Amygdala (tissue), 56 donors: ENCODE measurements at places on chromosomes 16 and 17.

- DNase-seq: no peak
These were observed 1.6 kb downstream of the CTCF start for GRCh38 chr16:67563708-67564468.

GRCh38 chr17:56751145-56751738, 82.5 kb downstream of the C17orf67 start:
- DNase-seq: no peak

DNA sequence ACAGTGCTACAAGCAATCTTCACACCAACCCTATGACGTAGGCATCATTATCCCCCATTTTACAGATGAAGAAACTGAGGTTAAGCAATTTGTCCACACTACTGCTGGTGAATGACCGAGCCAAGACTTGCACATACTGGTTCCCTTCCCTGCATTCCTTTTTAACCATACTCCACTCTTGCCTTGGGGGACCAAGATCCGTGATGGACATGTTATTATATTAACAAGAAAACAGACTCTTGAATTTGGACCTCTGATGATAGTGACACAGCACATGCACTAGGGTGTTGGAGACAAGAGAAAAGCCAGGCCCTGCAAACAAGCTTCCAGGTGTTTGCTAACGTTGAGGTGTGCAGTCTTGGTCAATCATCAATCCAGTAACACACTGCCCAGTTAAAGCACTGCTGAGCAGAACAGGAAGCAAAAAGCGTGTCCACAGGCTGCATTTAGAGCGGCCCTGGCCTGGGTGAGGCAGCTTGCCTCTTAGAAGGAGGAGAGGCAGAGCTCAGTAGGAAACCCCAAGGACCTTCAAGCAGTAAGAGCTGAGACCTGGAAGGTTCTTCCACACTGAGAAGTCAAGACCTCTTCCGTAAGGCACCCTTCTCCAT, 36.7 kb downstream of the HNF1B start:
- no peak for DNase-seq

DNA sequence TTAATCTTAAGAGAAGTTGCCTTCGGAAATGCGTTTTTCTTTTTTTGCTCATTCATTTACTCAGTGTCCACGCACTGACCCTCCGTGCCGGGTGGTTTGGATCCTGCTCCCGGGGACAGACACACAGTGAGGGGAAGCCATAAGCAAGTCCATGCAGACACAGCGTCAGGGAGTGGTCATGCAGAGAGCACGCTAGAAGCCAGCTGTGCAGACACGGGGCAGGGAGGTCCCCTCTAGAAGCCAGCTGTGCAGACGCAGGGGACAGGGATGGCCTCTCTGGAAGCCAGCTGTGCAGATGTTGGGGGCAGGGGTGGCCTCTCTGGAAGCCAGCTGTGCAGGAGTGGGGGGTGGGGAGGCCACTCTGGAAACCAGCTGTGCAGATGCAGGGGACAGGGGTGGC, 4.8 kb downstream of the GAA start:
- no peak for DNase-seq

DNA sequence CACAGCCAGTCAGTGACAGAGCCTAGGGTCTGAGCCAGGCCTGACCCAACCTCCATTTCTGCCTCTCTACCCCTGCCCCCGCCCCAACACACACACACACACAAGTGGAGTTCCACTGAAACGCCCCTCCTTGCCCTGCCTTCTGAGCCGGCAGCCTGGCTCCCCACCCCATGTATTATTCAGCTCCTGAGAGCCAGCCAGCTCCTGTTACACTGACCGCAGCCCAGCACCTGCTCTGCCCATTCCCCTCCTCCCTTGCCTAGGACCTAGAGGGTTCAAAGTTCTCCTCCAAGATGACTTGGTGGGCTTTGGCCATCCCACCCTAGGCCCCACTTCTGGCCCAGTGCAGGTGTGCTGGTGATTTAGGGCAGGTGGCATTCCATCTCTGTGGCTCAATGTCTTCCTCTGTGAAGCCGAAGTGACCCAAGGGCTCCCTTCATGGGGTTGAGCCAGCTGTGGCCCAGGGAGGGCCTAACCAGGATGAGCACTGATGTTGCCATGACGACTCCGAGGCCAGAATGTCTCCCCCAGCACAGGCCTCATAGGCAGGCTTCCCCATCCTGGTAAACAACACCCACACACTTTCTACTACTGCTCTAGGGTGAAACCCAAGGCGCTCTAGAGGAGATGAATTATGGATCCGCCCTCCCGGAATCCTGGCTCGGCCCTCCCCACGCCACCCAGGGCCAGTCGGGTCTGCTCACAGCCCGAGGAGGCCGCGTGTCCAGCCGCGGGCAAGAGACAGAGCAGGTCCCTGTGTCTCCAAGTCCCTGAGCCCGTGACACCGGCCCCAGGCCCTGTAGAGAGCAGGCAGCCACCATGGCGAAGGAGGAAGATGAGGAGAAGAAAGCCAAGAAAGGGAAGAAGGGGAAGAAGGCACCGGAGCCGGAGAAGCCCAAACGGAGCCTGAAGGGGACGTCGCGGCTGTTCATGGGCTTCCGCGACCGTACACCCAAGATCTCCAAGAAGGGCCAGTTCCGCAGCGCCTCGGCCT, 9.7 kb downstream of the MYO15A start:
- no peak for DNase-seq

DNA sequence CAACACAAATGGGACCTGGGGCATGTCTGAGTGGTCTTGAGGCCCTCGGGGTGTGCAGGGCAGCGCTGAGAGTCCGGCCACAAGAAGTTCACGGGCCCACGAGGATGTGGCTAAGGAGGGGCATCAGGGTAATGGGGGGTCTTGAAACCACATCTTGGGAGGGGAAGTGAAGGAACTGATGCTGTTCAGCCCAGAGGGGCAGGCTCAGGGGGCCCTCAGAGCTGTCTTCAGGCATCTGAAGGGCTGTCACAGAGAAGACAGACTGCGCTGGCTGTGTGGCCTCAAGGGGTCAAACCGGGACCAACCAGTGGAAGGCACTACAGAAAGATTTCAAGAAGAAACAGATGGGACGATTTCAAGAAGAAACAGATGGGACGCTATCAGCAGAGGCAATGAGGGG, 45.1 kb downstream of the ZNF423 start:
- no peak for DNase-seq

DNA sequence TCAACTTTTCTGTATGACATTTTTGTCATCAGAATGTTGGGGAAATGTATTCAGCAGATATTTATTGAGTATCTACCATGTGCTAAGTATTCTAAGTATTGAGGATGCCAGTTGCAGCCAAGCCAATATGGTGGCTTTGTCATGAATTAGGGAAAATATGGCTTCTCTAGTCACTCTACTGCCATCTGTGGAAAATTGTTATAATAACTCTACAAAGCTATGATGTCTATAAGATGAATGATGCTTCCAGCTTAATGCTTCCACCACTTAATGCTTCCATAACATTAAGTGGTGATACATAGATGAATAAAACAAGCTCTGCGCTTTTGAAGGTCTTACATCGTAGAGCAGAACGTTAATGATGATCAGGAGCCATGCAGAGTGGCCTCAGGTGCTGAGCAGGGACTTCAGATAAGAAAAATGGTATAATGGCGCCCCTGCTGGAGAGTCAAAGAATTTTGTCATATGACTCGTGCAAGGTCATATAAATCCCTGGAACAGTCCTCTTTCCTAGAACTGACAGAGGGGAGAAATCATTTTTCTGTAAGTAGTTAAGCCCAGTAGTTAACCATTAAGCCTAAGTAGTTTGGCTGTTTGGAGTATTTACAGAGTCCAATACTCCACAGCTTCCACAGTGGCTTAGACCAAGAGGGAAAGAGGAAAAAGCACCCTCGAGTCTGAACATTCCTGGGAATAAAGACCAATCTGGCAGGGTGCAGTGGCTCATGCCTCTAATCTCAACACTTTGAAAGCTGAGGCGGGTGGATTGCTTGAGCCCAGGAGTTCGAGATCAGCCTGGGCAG, 2.7 kb upstream of the TMIGD1 start:
- no peak for DNase-seq

DNA sequence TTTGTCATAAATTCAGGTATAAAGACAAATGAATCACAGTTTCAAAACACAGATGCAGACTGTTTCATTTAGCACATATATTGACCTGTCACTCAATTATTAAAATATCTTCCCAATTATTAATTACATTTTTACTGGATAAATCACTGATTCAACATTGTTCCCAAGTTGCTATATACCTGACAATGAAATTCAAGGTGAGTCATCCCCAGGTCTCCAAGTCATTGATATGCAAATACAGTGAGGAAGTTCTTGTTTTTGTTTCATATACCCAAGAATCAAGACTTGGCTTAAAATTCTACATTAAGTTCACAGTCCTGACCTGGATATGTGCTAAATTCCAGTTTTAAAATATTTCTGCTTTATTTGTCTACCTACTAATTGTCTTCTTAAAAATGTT, 599.3 kb upstream of the PSMD7 start:
- no peak for DNase-seq

DNA sequence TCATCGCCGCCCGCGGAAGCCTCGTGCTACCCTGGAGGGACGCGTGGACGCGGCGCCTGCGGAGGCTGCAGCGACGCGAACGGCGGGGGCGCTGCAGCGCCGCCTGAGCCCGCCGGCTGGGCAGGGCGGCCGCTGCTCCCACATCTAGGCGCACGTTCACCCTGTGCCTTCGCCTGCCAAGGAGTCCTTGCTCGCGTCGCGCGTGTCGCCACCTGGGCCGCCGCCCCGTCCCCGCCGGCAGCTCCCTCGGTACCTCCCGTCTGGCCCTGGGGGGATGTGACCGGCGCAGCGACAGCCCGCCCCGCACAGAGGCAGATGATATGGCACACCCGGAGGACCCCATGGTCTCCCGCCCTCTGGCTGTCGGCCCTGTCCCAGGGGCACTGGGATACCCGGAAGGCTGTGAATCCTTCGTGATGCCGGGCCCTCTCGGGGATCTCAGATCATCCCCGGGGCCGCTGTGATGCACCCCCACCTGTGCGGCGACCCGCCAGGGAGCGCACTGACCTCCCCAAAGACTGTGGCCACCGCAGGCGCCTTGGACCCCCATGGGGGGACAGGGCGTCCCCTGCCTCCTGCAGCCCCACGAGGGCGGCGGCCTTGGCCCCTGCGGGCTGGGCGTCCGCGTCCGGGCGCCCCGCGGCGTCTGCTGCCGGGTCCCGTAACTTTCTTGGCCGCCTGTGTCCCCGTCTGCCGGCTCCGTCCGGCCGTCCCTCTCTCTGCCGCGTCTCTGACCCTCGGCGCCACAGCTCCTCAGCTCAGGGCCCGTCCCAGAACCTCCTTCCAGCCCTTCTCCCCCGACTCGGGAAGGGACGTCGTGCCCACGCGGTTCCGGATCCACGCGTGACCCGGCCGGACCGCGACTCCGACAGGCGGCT, 689 bp upstream of the TBC1D24 start:
- DNase-seq: peak; percentile 32

DNA sequence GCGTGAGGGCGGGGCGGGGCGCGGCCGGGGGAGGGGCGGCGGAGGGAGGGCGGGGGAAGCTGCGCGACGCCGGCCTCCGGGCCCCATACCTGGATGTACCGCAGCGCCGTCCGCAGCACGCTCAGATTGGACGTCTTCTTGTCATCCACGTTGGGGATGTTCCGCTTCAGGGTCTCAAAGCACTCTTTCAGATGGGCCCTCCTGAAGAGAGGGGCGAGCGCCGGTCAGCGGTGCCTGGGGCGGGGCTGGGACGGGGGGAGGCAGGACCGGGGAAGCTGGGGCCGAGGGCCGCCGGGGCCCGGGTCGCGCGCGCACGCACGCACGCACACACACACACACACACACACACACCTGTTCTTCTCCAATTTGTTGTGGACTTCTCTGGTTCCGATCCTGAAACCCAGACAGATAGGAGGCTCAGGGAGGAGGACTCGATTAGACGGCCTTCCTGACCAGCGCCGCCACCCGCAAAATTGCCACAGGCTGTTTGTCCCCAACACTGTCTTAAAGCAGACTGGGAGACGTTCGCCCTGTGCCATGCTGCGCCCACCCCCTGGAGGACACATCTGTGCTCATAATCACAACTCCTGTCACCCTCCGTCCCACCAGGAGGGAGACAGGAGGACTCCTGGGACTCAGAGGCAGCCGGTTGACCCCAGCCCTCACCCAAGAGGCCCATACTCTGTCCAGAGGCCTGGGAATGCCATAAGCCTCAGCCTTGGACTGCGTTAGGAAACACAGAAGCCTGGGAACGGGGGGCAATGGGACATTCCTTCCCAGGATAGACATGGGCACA, 6.7 kb downstream of the MNT start:
- DNase-seq: no peak

DNA sequence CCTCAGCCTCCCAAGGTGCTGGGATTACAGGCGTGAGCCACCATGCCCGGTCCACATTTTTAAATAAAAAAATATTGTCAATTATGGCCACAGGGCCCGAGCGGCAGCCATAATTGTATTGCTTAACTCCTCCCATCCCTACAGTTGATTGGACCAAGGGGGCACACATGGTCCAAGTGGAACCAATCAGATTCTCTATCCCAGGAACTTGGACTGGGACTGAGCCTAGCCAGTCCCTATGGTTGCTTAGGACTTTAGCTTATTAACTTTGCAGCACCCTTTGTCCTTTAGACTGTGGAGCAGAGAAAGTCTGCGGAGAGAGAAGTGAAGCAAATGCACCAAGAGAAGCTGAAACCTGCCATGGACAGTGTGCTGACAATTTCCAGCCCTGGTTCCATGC, 5.5 kb upstream of the RDM1 start:
- DNase-seq: no peak

DNA sequence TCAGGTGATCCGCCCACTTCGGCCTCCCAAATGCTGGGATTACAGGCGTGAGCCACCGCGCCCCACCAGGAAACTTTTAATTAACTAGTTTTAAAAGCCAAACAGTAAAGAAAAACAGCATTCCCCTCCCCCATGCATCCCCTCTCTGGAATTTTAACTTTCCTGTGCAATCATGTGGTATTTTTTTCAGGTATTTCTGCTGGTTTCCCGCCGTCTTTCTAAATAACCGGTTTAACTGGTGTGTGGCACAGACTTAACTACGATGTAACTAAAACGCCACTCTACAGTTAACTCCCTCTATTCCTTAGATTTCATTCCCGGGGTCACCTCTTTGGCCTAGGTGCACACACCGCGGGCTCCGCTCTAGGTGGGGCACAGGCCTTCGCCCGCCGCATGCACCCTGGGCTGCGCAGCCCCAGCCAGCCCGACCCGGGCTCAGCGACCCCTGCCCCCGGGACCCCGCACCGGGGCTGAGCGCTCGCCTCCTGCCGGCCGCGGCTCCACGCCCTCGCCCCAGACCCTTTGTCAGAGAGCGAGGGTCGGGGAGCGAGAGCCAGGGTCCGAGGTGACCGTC, 15.1 kb upstream of the UTP6 start:
- DNase-seq: no peak

DNA sequence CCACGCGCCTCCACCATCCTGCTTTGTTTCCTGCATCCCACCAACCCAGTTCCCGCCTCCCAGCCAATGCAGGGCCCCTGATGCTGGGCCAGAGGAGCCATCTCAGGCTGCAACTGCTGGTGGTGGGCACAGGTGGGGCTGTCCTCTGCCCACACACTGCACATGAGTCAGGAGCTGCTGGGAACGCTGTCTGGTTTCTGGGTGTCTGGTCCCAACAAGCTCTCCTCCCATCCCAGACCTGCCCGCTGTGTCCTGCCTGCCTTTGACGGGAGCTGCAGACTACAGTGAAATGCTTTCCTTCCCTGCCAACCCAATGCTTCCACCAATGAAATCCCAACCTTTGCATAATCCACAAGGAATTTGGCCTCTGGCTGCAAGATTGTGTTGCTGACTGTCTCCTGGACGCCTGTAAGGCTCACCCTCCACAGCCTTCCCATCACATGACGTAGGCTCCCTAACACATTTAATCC, 98.9 kb downstream of the N4BP1 start:
- DNase-seq: no peak

- DNase-seq: peak; percentile 75
These were observed at the start of gene CENPT for GRCh38 chr16:67847064-67847861. TSS of gene CENPT (minus strand) at chr16:67847693. CDS start at chr16:67833859, 13,834 bp downstream.

GRCh38 chr17:3970668-3971067, 6.4 kb upstream of the ATP2A3 start:
- DNase-seq: no peak

GRCh38 chr16:81310045-81310644, 4.6 kb upstream of the GAN start:
- no peak for DNase-seq
